NAMALWA (cell line): ENCODE measurements at places on chromosomes 13 and 19.

DNA sequence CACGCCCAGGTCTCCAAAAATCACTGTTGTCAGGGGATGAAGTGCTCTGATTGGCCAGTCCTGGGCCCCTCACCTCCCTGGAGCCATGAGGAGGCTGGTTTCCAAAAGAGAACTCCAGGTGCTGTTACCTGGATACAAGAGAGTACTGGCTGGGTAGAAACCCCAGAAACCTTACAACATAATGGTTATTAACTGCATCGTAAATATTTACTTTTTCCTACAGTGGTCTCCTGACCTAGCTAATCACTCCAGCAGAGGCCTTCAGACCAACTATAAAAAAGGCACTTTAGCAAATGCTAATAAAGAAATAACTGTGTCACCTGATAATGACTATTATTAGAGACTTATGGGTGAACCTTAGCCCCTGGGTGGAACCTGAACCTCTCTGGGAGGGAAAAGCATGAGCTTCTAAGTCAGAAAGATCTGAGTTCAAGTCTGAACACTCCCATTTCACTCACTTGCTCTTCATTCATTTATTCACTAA lies 1.5 kb upstream of the IGSF23 start:
- no peak for DNase-seq

GRCh38 chr13:30234619-30235162 lies 72.7 kb downstream of the KATNAL1 start:
- DNase-seq, result no peak

GRCh38 chr19:46691948-46692347 lies 25.0 kb downstream of the PRKD2 start:
- no peak for DNase-seq

DNA sequence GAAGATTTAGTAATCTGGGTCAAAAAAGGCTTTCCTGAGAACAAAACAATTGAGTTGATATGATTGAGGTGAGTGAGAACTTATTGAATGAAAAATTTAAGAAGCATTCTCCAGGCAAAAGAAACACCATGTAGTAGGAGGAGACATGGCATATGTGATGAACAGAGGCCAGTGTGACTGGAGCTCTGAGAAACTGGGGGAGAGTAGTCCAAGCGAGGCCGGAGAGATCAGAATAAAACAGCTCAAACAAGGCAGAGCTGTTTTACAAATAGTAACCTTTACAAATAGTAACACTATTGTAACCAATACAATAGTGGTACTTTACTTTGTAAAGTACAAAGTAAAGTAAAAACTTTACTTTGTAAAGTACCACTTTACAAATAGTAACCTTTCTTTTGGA lies 1159.1 kb downstream of the PCDH9 start:
- no peak for DNase-seq

DNA sequence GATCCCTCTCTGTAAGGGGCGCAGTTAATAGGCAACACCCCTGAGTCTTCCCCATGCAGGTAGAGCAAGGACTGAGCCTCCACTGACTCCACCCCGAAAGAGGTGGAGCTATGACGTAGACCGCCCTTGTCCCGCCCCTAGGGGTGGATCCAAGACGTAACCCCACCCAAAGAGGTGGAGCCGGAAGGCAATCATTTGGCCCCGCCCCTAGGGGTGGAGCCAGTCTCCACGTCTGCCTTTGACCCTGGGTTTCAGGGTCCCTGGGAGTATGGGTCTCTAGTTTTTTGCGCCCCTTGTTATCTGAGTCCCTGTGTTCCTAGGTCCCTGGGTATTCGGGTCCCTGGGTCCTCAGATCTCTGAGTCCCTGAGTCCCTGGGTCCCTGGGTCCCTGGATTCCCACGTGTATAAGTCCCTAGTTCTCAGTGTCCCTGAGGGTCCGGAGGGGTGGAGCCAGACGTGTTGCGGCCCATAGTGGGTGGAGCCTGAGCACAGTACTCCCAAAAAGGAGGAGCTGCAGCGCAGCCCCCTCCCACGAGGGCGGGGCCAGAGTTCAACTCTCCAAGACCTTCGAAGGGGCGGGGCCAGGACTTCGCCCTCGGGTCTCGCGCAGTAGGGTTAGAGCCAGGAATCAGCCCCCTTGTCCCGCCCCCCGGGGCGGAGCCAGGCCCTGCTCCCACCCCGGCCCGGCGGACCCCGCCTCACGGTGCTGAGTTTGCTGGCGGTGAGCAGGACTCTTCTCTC lies 5.3 kb downstream of the DENND1C start:
- peak; percentile 98 for DNase-seq

GRCh38 chr13:111248822-111249221 lies 71.6 kb upstream of the TEX29 start:
- DNase-seq, result no peak

DNA sequence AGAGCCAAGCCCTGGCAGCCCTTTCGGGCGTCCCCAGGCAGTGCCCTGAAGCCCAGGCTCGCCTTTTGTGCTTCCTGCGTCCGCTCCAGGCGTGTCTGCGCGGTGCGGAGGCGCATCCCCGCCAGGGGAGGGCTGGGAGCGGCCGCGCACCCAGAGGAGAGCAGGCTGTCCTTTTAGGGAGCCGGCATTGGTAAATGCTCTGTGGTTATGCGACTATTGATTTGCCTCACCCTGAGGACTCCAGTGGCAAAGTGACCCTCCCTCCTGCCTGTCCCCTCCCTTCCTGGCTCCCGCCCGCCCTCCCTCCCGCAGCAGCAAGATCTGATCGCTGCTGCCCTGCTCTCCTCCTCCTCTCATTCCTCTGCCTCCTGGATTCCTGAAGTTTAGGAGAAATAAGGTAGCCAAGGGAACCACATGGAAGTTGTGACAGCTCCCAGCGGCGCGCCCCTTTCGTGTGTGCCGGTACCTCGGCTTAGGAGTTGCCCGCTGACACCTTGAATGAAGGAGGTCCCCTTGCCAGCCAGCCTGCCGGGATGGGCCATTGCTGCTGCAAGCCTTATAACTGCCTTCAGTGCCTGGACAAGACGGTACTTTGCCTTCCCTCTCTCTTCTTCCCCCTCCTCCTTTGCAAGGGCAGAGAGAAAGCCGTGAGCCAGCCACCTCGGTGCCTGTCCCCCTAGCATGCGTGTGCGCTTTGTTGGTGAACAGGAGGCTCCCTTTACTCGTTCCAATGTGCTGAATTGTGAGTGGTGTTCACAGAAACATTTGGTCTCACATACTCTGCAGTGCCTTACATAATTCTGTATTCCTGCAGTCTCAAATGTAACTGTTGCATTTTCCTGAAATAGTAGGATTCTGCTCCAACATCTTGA lies 166.9 kb downstream of the SLC7A1 start:
- no peak for DNase-seq

DNA sequence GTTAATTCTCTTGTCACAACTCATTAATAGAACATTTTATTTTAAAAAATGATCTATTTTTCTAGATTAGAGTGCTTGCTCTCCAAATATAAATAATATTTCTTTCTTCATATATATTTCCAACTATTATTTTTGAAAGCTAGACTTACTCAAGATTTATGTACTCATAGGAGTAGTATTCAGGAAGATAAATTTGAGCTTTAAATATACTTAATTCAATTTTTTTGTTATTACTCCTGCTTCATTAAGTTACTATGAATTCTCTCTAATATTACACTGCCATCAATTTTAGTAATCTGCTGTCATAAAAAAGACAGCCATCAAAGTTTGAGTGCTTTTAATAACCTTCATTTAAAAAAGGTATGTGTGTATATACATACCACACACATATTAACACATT lies 161.9 kb upstream of the PCDH9 start:
- no peak for DNase-seq

DNA sequence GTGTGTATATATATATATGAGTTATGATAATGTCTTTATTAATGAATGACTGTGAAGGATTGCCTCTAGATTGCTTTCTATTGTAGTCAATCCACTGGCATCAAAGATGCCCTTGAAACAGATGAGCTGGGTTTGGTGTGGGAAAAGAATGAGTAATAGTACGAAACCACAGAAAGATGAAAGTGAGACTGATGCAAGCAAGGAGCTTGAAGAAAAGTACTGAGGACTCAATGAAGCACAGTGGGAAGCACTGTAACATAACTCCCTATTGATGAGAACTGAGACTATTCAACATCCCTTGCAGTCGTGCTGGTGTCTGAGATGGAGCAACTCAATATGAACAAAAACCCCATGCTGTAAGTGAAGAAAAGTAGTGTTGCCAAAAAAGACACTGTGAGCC lies 1794.2 kb downstream of the SLITRK5 start:
- no peak for DNase-seq

DNA sequence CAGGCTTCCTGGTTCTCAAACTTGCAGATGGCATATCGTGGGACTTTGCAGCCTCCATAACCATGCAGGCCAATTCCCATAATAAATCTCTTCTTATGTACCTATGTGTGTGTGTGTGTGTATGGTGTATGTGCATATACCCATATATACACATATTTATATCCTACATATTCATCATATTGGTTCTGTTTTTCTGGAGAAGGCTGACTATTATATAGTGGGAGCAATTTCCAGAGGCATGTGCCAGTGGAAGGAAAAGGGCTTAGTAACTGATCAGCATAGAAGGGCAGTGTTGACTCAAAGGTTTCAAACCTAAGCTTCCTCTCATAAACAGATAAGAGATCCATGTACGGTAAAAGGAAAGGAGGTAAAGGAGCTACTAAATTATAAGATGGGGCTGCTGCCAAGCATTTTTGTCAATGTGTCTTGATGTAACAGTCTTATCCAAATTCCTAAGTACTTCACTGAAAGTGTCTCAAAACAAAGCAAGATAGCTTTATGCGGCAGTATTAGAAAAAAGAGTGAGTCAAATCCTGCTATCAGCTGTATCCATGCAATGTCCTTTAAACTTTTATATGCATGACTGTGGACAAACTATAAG lies 432.1 kb downstream of the TBC1D4 start:
- DNase-seq, result no peak

DNA sequence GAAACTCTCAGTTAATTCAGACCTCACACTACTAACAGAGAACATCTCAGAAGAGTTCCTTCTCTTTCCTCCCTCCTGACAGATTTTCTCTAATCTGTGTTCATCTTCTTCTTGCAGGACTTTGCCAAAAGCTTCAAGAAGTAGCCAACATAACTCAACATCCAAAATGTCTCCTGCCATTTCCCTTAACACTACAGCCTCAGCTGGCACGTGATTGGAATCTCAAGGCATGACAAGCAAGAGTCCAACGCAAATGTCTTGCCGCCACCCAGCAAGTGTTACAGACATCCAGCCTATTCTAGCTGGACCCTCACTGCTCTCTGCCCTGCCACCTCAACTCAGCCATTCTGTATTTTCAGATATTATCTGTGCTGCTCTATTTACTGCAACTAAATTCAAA lies 135.1 kb downstream of the DNAJC15 start:
- DNase-seq, result no peak

GRCh38 chr19:8641908-8642547 lies 11.6 kb downstream of the NFILZ start:
- DNase-seq, result peak; percentile 70

- no peak for DNase-seq
Measured at GRCh38 chr13:40143559-40143958, 488.1 kb downstream of the COG6 start.

GRCh38 chr13:77230560-77230959 lies 96.3 kb downstream of the MYCBP2 start:
- no peak for DNase-seq

DNA sequence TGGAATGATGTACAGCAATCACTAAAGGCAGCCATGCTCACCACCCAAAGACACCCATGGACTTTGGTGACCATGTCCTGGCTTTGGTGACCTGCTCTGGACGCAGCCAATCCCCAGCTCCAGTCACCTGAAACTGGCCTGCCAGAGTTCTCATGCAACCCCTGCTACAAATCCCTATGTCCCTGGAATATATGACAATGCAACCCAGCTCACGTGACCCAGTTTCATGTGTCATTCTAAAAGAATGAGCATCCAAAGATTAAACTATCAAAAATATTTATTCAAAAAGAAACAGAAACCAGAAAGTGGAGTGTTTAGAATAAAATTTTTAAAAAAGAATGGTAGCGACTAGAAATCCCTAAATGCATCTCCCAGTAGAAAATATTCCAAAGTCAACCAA lies 203.3 kb upstream of the IRS2 start:
- no peak for DNase-seq

DNA sequence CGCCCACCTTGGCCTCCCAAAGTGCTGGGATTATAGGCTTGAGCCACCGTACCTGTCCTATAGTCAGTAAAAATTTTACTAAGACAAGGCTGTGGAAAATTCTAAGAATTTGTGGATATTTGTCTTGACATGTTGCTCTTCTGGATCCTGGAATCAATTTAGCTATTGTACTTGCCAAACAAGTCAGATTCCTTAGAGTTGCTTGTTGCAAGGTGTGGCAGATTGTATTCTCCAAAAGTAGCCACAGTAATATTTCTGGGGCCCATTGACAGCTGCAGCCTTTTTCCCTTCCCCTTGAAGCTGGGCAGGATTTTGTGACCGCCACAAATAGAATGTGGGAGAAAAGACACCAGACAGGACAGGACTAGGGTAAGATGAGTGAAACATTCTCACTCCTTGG lies 98.8 kb upstream of the TMTC4 start:
- no peak for DNase-seq

- DNase-seq, result peak; percentile 46
Measured at GRCh38 chr13:65656740-65657329, 1573.3 kb downstream of the PCDH9 start.

DNA sequence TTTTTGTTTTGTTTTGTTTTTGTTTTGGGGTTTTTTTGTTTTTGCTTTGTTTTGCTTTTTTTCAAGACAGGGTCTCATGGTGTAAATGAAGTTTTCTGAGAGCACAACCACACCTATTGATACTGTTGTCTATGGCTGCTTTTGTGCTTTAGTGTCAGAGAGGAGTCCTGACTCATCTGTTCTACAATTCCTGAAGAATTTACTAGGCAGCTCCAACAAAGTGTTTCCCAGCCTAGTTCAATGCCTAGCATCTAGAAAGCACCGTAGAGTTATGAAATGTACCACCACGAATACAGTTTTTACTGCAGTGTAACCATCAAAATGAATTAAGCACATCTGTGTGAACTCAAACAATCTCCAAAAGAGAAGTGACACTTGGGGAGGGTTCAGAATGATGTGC lies 21.2 kb downstream of the SAFB start:
- no peak for DNase-seq

- DNase-seq, result no peak
Measured at GRCh38 chr19:3725640-3726310, 17.6 kb downstream of the TJP3 start.

DNA sequence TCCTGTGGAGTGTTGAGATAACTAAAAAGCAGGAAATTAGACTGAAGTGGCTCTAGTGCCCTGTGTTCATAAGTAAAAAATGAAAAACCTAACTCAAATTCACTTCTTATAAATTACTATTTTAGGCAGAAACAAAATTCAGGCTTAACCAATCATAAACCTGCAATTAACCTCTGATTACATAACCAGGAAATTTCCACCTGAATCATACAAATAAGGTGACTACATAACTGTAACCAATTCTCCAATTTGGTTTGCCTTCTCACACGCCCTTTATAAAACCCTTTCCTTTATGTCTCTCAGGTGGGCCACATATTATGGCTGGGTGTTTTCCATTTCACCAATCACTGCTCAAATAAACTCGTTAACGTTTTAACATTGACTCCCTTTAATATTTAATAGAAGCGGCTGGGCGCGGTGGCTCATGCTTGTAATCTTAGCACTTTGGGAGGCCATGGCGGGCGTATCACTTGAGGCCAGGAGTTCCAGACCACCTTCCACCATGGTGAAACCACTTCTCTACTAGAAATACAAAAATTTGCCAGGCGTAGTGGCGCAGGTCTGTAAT lies 22.9 kb upstream of the ZNF724 start:
- DNase-seq, result peak; percentile 35

- no peak for DNase-seq
Measured at GRCh38 chr13:28574617-28575142, 79.8 kb upstream of the FLT1 start.
